COLO829 (cell line): ENCODE measurements at places on chromosomes 12 and 14.
A peak's percentile ranks its signal among the peaks of the same experiment; 100 is the strongest.

DNA sequence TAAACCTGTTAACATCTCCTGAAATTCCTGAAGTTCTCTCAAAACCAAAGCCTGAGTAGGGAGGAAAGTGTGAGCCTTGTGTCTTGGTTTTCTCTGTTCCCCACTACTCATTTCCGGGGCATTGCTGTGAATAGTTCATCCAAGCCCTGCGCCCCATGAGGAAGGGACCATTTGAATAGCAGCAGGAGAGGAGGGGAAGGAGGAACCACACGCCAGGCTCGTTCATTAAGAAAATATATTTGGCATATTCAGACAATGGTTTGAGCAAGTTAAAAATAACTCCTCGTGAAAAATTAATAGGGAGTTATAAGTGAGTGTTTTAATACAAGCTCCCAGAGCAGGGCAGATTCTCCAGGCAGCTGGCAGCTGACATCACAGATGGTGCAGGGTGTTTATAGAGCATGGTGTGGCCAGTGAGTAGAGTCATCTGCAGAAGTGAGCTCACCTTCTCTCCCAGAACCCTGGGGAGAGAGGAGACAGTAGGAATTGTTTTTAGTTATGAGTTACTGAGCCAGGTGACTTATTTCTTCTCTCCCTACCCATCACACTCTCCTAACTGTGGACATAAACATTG is 29.5 kb upstream of the CISTR start:
- no peak for DNase-seq

- DNase-seq: peak; percentile 58
These were observed 12.4 kb downstream of the FAM181A start for GRCh38 chr14:93939304-93940229.

DNA sequence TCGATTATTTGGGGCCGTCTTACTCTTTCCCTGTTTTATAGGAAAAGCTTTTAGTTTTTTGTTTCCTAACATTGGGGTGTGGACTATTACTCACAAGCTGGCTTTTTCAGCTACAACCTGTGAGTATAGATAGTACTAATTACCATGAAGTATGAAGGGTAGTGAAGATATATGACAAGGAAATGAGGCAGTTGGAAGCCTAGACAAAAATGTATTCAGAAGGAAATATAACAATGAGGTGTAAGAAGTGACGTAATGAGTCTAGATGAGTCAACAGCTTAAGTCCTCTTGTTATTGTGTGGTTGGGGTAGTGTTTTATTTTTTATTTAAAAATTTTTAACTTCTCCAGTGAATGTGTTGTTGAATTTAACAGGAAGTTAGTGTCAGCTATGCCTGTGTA is 804.5 kb downstream of the NRXN3 start:
- peak; percentile 42 for DNase-seq

GRCh38 chr12:50924439-50925341 is 27.7 kb upstream of the HIGD1C start:
- peak; percentile 49 for DNase-seq

GRCh38 chr14:72883961-72884360 is 9.9 kb downstream of the DPF3 start:
- no peak for DNase-seq

DNA sequence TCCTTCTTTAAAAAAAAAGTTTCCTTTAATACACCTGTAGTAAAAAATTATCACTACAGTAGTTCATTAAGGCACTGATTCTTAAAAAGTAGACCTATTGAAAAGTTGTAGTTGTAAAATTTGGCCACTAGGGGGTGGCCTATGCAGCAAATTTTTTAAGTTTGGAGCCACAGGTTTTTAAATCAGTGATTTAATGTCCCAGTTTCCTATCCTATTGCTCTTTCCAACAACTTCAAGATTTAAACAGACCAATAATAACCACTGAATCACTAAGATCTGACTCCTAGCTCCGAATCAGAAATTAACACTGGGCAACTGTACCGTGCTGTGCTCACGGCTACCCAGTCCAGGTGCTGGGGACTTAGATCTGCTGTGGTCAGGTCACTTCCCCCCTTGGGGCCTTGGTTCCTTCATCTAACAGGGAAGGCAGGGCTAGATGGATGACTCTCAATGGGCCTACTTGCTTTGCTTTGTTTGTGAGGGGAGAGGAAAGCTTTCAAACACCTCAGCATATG is 279.3 kb downstream of the MED13L start:
- peak; percentile 61 for DNase-seq

DNA sequence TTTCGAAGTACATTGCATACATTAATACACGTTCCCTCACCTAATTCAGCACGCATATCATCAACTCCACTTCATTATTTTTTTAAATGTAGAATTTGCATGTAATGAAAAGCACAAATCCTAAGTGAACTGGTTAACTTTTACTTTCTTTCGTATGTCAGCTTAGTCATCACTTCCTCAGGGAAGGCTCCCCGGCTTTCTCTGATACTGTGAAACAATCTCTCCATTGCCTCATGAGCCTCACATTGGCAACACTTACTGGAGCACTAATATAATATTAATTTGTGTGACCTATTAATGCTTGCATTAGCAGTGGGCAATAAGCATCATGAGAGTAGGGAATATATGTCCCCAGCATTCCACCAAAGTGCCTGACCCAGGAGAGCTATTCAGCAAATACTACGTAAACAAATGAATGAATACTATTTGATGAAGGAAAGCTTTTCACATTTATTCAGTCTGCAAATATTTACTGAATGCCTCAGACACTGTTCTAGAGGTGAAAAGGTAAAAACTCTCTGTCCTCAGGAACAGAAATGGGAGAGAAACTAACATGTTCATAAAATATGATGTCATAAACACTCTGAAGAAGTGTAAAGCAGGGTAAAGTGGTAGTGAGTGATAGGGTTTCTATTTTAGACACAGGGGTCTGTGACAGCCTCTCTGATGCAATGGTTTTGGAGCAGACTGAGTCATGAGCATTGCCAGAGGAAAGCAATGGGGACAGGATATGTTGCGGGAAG is 327.5 kb upstream of the DIO2 start:
- DNase-seq: no peak

DNA sequence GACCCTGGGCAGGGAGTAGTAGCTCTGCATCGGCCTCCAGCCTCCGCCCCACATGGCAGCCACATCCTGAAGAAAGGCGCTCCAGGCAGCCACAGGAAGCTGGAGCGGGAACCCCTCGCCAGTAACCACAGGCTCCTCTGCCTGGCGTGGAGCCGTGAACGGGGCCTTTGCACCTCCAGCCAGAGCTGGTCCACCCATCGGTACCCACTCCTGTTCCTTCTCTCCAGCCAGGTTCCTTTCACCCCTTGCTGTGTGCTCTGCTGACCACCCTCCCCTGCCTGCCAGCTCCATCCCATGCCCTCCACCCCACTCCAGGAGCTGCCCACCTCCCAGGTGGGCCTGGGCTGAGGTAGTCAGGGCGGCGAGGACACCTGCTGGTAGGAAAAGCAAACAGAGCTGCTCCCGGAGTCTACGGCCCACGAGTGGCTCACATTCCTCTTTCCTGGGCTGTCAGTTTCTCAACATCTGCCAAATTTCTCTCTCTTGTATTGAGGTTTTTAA is 2.7 kb downstream of the TGFB3 start:
- DNase-seq: peak; percentile 33

- no peak for DNase-seq
These were observed 4.7 kb downstream of the CALCOCO1 start for GRCh38 chr12:53722450-53723041.

- no peak for DNase-seq
These were observed 28.5 kb upstream of the ANKRD9 start for GRCh38 chr14:102537981-102538601.
